ENCODE measurements at places on chromosomes 16 and 17. TPM values are rescaled to one million over a fixed set of nuclear protein-coding genes. Genes with fewer than 3 reads are reported as not detected.

DNA sequence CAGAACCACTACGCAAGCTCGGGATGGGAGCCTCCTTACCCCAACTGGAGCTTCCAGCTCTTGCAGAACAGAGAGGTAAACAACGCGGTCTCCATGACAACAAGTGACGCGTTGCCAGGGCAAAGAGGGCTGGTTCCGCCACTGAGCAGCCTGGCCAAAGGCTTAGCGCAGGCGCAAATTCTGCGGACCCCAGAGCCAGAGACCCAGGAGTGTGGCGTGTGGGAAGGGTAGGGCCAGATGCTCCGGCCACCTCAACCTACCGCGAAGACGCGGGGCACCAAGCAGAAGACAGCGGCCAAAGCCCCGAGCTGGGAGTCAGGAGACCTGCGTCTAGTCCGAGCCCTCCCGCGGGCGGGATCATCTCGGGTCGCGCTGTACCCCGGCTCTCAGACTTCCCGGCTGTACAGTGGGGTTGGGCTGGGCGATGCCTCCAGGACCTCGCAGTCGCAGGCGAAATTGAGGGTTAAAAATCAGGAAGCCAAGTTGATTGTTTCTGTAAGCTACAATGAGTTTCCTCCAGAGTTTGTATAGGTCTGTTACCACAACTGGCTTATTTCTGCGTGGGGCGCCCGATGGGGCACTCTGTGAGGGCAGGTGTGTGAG is at the start of gene TEKT1:
Gene TEKT1 (minus strand): TSS at position 69 of the 603 bp plus-strand sequence. CDS start 1,353 bp downstream, outside the sequence.
- DNase-seq: peak; percentile 66

DNA sequence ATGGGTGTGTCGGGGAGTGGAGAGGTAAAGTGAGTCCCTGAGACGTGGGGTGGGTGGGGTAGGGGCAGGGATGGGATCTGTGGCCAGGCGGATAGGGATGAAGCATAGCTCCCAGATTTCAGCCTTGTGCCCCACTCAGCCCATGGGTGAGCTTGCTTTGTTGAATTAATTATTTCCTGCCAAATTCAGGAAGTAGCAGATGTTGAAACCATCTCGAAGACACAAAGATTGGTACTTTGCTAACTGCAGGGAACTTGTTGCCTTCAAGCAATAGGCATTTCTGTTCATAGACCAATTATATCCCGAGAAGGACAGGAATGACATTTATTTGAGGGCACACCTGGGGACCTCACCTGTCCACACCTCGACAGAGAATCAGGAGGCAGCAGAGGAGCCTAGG is 11.0 kb upstream of the C16orf74 start:
- DNase-seq: no peak

DNA sequence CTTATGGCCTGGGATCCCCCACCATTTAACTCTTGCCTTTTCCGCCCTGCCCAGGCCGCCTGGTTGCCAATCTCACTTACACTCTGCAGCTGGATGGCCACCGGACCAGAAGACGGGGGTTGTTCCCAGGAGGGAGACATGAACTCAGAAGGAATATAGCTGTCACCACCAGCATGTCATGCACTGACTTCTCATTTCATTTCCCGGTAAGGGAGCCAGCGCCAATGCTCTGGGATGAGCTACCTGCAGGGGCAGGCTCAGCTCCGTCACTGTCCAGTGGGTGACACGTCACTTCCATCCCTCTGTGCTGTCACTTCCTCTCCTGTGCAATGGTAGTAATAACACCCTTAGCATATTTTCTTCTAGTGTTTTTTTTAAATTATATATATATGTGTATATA is 26.7 kb downstream of the ITGAL start:
- DNase-seq: no peak

- no peak for DNase-seq
Measured at GRCh38 chr17:41813152-41813680, 412 bp downstream of the FKBP10 start.

DNA sequence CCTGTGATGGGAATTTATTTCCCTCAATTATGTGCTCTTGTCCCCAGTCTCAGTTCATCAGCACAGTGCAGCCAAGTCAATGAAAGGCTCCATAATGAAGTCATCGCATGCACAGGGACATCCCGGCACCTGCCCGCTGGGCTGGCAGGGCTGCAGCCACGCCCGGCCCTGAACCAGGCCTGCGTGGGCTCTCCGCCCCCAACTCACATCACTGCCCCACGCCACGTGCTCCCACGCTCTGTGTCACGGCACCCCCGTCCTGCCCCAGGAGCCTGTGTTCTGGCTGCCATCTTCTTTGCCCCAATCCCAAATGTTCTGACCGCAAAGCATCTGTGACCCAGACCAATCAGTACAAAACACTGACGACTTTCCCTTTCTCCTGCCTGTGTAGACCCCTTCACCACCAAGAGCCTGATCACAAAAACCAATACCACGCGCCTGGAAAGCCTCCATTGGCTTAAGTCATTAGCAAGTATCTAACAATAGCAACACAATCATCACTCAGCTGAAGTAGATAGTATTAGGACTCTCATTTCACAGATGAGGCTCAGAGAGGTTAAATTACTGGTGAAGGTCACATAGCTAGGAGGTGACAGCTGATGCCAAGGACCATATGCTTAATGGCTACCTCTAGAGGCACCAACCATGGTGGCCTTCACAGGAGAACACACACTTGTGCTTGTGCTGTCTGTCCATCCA is 202.5 kb downstream of the ZFHX3 start:
- DNase-seq: no peak

DNA sequence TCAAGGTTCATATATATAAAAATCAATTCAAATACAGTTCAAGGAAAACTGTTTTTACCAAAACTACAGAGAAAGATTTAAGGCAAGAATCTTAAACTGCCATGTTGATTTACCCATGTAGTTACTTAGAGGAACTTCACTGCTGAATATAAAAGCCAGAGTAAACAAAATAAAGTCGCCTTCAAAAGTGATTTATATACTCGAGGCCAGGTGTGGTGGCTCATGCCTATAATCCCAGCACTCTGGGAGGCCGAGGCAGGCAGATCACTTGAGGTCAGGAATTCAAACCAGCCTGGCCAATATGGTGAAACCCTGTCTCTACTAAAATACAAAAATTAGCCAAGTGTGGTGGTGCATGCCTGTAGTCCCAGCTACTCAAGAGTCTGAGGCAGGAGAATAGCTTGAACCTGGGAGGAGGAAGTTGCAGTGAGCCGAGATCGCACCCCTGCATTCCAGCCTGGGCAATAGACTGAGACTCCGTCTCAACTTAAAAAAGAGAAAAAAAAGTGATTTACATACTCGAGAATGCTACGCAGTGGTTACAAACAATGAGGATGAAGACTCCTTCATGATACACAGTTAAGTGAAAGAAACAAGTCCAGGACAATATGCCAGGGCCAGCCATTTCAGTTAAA is 54.1 kb upstream of the CNEP1R1 start:
- DNase-seq: no peak

DNA sequence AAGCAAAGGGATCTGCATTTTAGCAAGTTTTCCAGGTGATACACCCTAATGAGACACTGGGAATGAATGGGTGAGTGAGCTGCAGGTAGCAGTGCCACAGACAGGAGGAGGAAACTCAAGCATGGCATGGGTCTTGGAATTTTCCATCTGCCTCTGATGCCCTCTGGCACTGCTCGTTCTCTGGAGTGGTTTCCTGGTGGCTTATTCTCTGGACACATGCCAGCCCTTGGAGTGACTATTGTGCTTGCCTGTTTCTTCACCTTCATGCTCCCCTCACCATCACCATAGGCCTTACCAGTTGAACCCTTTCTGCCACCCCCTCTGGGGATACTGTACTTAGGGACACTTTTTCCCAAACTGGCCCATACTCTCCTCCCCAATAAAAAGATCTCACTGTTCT is 1.6 kb downstream of the COASY start:
- no peak for DNase-seq

DNA sequence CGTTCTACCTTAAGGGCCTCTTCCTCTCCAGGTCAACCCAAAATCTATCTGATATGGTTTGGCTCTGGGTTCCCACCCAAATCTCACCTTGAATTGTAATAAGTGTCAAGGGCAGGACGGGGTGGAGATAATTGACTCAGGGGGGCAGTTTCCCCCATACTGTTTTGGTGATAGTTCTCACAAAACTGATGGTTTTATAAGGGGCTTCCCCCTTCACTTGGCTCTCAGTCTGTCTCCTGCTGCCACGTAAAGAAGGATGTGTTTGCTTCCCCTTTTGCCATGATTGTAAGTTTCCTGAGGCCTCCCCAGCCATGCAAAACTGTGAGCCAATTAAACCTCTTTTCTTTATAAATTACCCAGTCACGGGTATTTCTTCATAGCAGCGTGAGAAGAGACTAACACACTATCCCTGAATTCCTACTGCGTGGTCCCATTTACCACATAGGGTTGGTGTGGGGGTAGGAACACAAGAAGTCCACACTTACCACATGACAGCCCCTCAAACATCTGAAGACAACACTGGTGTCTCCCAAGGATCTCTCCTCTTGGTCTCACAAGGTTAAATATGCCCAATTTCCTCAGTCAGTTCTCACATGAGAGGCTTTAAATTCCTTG is 8.2 kb downstream of the COTL1 start:
- no peak for DNase-seq

DNA sequence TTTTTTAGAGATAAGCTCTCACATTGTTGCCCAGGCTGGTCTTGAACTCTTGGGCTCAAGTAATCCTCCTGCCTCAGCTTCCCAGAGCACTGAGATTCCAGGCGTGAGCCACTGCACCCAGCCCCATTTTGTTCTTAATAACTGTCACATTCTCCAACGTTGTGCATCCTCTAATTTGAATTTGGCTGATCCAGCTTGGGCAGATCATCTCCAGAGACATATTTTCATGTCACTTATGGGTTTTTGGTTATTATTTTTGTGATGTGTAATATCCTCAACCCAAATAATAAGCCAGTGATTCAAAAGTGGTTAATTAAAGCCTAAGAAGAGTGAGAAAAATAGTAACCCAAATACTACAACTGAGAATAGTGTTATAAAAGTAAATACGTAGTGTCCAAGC is 16.2 kb upstream of the COL1A1 start:
- no peak for DNase-seq

- no peak for DNase-seq
Measured at GRCh38 chr16:11010575-11011221, 66.3 kb downstream of the CLEC16A start.

GRCh38 chr17:63398680-63399079 is 47.4 kb downstream of the CYB561 start:
- DNase-seq: no peak

DNA sequence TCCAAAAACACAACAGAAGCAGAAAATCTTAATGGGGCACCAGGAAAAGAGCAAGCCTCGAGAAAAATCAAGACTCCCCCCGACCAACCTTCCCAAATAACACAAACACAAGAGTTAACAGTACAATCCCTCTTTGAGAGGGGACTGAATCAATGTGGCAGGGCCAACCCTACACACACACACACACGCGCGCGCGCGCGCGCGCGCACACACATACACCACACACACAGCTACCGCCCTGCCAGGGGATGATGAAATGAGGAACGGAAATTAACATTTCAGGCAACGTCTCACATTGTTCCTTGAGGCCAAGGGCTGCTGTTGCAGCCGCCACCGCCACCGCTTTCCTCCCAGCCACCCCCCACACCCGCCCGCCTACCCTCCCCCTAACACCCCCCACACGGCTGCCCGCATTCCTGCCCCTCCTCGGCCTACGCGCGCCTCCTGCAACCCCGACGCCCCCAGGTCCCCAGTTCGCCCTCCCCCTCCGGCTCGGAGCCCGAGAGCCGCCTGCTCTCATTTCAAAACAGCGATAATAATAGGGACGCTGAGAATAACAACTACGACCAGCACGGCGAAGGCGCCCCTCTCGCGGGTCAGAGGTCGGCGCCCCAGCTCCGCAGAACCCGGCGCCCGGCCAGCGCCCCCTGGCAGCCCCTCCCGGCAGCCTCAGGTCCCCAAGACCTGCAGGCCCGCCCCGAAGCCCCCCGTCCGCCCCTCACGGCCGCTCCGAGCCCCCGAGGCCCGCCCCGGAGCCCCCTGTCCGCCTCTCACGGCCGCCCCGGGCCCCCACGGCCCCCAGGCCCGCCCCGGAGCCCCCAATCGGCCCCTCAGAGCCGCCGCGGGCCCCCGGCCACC is 1.1 kb downstream of the ANKRD11 start:
- DNase-seq: peak; percentile 76

GRCh38 chr17:45677770-45678169 is 106.3 kb upstream of the CRHR1 start:
- DNase-seq: no peak

DNA sequence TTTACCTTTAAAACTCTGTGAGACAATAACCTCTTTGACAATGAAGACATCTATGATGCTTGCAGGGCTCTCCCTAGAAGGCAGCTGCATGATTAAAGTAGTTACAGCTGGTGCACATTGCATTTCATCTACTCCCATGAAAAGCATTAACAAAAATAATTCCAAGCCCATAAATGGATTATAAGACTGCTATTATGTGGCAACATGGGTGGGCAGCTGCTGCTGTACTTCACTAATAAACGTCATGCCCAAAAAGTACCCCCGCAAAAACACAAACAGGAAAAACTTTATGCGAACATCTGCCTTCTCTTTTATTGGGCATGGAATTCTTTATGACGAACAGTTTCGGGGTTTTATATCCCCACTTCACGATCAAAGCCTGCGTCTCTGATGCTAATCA is 224.9 kb downstream of the CA10 start:
- DNase-seq: no peak

DNA sequence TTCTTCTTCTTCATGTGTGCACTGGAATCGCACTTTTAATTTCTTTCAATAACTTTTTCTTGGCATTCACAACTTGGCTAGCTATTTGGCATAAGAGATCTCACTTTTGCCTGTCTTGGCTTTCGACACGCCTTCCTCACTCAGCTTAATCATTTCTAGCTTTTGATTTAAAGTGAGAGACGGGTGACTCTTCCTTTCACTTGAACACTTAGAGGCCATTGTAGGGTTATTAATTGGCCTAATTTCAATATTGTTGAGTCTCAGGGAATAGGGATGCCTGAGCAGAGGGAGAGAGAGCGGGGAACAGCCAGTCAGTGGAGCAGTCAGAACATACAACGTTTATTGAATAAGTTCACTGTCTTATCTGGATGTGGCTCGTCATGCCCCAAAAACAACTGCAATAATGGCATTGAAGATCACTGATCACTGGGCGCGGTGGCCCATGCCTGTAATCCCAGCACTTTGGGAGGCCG is 200.3 kb downstream of the SEC14L1 start:
- no peak for DNase-seq

CDRT15L2 gene
- total RNA-seq: not detected

CLEC3A gene
- not detected for total RNA-seq

OR2C1 gene
- total RNA-seq: not detected

PRSS8 gene
- not detected for total RNA-seq

ZG16B gene
- total RNA-seq: 11.7 TPM
